ENCODE measurements at places on chromosomes 2 and 18.

GRCh38 chr2:56985609-56986008 lies 801.8 kb downstream of the CCDC85A start:
- DNase-seq: no peak

DNA sequence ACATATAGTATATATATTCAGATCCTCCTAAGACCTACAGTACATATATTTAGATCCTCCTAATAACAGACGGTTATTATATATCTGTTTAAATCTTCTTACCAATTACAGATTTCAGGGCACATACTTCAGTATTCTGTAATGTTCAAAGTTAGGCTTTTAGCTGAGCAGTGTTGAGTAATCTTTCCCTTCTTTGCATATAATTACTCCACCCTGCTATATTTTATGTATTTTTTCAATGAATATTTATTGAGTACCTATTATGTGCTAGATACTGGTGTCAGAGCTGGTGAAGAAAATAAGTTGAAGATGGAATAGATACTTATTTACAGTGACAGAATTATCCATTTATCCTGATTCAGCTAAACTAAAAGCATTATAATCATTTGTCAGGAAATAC lies 84.9 kb downstream of the NEB start:
- DNase-seq: no peak

DNA sequence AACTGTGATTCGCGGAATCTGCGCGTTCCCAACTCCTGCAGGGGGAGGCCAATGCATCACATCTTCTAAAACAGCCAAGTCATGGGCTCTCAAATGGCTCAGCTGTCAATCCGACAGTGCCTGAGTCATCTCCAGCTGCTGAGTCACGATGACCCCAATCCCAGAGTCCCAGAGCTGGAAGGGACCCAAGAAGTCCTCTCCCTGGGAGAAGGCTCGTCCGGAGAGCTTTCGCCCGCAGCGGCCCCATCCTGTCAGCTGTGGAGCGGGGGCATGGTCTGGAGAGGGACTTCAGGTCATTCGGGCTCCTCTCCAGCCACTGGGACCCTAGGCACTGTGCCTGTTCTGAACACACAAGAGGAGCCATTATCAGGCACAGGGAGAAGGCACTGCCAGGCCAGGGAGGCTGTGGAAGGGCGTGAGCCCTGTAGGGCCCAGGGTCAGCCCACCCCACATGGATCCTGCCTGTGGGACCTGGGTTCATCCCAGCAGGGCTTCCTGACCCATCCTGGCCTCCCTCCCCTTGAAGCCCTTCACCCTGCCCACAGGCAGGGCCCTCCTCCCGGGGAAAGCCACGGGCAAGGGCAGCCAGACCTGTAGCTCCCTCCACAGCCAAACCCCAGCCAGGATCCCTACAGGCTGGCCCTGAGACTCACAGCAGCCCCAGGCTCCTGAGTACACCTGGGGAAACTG lies 47.6 kb upstream of the GPC1 start:
- DNase-seq: no peak

GRCh38 chr2:191366199-191366598 lies 121.0 kb downstream of the MYO1B start:
- DNase-seq: no peak

DNA sequence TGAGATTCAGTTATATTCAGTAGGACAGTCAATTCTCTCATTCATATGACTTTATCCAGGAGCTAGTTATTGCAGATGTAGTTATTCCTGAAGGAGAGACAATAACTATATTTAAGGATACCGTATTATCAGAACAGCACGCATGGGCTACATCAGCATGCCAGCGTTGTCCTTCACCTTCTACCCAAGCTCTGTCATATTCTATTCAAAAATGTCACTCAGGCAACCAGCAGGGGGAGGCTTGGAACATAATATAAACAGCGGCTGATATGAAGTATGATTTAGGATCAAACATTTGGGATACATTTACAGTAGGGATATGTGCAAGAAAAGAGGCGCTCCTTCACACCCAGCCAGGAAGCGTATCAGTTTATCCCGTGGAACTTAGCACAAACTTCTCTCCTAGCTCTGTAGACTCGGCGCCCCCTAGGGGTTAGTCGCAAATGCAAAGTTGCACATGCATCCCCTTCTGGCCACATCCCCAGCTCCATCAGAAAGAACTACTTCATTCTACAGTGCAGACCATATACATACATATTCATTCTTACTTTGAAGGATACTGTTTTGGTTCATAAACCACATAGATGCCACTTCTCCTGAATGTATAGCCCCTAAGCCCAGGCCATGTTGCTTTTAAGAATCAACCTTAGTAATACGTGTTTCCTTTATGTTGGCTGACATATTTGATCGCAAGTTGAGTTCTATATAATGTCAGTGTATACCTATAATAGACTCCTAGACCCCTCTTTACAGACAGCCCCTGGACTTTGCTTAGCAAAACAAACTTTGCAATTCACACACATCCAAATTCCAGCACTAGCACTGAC lies 759.4 kb downstream of the ADCYAP1 start:
- DNase-seq: no peak

GRCh38 chr2:23696752-23697045 lies 230.2 kb downstream of the ATAD2B start:
- no peak for DNase-seq

DNA sequence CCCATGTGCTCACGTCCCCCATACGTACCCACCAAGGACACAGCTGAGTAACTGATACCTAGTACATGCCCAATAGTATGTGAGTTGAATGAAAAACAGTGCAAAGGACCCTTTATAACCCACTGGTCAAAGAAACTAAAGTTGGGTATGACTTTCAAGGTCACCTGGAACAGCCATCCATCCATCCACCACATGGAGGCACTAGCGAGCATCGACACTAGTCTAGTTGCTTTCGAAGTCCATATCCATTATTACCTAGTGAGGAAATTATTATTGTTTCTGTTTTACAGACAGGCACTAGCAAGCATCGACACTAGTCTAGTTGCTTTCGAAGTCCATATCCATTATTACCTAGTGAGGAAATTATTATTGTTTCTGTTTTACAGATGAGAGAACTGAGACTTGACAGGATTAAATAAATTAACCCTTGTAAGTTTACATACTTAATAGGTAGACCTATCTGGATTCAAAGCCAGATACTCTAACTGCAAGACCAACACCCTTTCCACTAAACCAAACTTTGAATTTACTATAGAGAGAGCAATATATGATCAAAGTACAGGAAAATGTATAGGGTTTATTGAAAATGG lies 233.7 kb downstream of the METTL4 start:
- no peak for DNase-seq
